Lung microvascular endothelial cell (primary cell): ENCODE measurements at places on chromosomes 12 and 14. TPM values are rescaled to one million over a fixed set of nuclear protein-coding genes. Genes with fewer than 3 reads are reported as not detected.

Gene NID2
- 9.7 and 10.5 TPM in 2 replicates for total RNA-seq

Gene LRP1-AS
- not detected in 2 replicates for total RNA-seq

Gene ALDH6A1
- total RNA-seq = 9.8 and 17.9 TPM in 2 replicates

Gene ANKRD33
- total RNA-seq = 0.22 TPM in 1 of 2 replicates, not detected in the other

Gene TRIM9
- total RNA-seq = under 0.01 TPM in 1 of 2 replicates, not detected in the other

DNA sequence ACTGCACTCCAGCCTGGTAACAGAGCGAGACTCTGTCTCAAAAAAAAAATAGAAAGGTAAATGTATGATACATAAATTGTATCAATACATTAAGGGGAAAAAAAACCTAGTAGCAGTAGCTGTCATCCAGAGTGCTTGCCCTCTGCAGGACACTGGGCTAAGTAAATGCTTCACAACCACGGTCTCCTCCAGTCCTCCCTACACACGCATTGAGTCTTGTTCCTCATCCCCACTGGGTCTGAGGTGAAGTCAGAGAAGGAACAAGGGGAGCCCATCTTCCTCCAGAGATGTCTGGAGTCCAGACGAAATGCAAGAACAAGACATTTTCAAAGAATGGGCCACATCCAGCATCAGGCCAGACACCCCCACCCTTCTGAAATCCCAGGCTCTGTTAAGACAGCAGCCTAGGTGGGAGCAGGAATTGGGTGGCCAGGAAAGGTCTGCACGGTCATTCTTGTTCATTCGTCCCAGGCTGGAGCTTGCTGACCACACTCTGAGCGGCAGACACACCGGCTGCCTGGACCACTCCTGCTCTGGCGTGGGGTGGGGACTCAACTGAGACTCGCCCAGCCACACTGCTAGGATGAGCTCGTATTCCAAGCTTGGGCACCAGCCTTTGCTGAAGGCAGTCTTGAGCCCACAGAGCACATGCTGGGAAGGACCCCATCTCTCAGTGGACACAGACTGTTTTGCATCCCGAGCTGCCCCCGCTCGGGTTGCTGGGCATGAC is 45.5 kb downstream of the CHGA start:
- no peak for DNase-seq

DNA sequence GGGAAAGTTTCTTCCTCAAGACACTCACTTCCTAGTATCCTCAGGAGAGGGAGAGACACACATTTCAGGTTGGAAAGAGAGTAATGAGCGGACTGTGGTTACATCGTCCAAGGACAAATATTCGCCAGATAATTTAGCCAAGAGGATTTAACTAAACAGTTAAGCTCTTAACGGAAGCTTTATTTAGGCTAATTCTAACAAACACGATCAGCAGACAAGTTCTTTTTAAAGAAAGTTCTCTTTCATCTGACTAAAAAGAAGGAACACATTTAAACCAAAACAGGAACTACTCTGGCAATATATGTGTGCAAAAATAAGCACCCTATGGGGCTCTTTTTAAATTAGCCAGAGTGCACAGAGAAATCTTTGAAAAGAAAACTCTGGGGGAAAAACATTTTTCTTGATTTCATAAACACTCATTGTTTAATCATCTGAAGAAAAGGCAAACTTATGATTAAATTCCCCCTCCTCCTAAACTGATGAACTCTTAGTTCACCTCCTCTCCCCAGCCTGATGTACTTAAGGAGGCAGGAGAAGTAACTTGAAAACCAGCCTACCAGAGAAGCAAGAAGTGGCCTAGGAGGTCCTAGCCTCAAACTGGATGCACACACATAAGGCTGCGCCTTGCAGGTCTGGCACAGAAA is 13.3 kb upstream of the BTG1 start:
- DNase-seq = no peak

- DNase-seq = no peak
These were observed 66.3 kb downstream of the OTX2 start for GRCh38 chr14:56744016-56744415.

GRCh38 chr14:86654558-86655184 is 1124.7 kb downstream of the FLRT2 start:
- DNase-seq = peak; percentile 55

DNA sequence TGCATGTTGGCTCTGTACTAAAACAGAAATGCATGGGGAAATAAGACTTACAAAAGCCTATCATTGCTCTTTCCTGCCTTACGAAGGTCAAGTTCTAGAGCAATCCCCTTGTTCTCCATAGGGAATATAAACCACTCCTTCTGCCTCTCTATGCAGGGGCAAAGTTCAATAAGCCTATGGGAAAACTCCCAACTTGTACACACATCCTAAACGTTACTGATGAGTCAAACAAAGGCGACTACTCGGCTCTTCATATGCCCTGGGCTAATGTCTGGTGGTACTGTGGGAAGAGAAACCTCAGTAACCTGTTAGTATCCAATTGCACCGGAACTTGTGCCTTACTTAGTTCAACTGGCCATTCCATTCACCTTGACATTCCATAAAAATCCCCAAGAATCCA is 32.7 kb downstream of the PRMT8 start:
- DNase-seq = no peak

DNA sequence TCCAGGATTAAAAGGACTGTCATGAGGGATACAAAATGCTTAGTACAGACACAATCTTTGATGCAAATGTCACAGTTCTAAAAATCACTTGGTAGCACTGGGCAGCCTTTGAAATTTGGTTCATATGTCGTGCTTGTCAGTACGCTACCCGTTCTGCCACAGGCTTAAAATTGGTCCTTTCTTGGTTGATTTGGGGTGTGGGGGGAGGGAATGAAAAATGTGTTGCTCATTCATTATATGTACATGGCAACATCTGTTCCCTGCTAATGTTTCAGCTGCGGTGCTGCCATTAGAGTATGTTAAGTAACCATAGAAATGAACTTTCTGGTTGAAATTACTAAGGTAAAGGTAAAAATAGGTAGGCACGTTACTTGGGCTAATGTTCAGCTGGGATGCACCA is 155.4 kb upstream of the ARHGAP5 start:
- DNase-seq = no peak

DNA sequence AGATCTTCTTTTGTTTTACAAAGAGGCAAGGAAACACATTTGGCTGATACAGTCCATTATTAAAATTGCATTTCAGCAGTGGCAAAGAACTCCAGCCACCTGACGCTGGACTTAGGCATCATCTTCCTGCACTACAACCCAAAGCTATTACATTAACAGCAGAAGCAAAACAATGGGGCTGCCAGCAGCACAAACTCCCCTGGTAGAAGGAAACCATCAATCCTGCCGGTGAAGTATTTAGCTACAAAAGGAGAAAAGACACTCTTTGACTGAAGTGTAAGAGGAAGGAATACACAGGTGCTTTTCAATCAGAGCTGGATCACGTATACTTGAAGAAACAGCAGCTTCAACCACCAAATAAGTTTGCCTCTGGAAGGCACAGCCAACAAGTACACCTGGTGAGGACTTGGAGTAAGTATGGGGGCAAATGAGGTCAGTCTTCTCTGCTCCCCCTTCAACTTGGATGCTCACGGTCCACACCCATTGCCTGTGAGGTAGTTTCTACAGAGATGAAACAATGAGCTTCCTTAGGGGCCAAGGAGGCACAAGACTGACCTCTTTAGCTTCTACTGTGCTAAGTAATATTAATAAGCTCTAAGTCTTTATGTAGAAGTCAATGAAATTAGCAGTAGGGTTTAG is 125.9 kb upstream of the FOXN3 start:
- peak; percentile 46 for DNase-seq

GRCh38 chr14:69325646-69326265 is 65.8 kb downstream of the GALNT16 start:
- no peak for DNase-seq

DNA sequence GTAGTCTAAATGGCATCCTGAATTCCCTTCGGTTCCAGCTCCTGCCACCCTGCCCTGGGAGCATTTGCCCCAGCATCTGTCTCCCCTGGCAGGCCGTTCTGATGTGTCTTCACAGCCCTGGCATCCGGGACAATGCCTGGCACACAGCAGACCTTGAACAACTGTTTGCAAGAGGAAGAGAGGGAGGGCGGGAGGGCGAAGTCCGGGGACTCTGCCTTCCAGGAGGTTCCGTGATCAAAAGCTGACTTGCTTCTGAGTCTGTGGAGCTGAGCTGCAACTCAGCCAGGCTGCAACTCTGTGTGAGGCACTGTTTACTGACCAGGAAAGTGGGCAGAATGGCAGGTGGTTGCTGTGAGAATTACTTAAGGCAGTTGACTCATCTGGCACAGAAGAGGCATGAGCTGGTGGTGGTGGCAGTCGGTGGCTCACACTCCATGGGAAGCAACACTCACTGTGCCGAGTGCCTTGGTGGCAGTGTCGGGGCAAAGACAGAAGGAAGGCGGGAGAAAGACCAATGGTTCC is 61.1 kb upstream of the DLK1 start:
- no peak for DNase-seq

- peak; percentile 76 for DNase-seq
These were observed 47.3 kb downstream of the WDR20 start for GRCh38 chr14:102187044-102187443.

GRCh38 chr12:3086729-3087323 is 9.6 kb downstream of the TSPAN9 start:
- DNase-seq = no peak

- DNase-seq = no peak
These were observed 169.0 kb upstream of the RTL1 start for GRCh38 chr14:101072531-101072930.

GRCh38 chr12:113088037-113088436 is 31.5 kb downstream of the DTX1 start:
- peak; percentile 47 for DNase-seq

GRCh38 chr12:14948672-14949071 is 10.3 kb upstream of the ERP27 start:
- peak; percentile 96 for DNase-seq

- DNase-seq = no peak
These were observed 152.0 kb upstream of the CCND2 start for GRCh38 chr12:4121506-4122020.

- DNase-seq = peak; percentile 72
These were observed 42.9 kb downstream of the WNK1 start for GRCh38 chr12:795305-795704.
